Activated T-cell treated with anti-CD3 and anti-CD28 coated beads, Interleukin-2, amount 50 U/mL, for 24 hours (primary cell): ENCODE measurements at places on chromosomes 2 and 18.

- H3K36me3 ChIP-seq, result no peaks in the 10 kb centered on the region
- H3K27ac ChIP-seq, result no peak overlapping the region
- H3K27me3 ChIP-seq, result no peaks in the 10 kb centered on the region
- H3K4me3 ChIP-seq, result no peak overlapping the region
- no peaks in the 10 kb centered on the region for H3K4me1 ChIP-seq
- no peak for DNase-seq
Observed at GRCh38 chr2:231655488-231655887, 52.8 kb upstream of the PTMA start.

- no peaks in the 10 kb centered on the region for H3K27me3 ChIP-seq
- no peak overlapping the region for H3K4me3 ChIP-seq
- H3K27ac ChIP-seq, result no peak overlapping the region
- no peaks in the 10 kb centered on the region for H3K36me3 ChIP-seq
Observed at GRCh38 chr2:122263746-122264145, 508.3 kb downstream of the TSN start.

DNA sequence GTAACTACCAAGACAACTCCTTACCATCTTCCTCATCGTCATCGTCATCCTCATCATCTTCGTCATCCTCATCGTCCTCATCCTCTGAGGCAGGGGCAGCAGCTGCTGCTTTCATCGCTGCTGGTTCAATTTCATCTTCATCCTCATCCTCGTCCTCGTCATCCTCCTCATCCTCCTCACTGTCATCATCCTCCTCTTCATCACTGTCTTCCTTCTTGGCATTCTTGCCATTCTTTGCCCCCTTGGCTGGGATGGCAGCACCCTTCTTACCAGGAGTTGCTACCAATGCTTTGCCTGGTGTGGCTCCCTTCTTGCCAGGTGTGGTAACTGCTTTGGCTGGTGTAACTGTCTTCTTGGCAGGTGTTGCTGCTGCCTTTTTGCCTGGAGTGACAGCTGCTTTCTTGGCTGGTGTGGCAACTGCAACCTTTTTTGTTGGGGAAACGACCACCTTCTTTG is 2.7 kb downstream of the NCL start:
- DNase-seq, result no peak
- peak overlapping the region; percentile 95 for H3K4me3 ChIP-seq
- no peaks in the 10 kb centered on the region for H3K27me3 ChIP-seq

DNA sequence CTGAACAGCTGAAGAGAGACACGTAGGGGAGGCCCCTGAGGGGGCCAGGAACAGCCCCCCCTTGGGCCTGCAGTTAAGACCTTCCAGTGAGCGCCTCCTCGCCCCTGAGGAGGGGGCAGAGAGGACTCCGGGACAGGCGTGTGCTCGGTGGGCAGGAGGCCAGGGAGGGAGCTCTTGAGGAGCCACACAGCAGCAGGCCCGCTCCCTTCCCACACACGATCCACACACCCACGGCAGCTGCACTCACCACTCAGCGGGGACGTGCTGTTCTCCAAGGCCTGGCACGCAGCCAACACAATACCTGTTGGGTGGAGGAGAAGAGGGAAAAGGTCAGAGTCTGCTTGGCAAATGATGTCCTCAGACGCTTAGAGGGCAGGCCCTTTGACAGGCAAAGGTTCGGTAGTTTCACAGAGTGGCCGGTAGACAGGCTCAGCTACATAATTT is 39.0 kb downstream of the TGFA start:
- H3K36me3 ChIP-seq, result no peaks in the 10 kb centered on the region
- H3K27ac ChIP-seq, result no peak overlapping the region
- no peaks in the 10 kb centered on the region for H3K27me3 ChIP-seq
- no peak for DNase-seq
- H3K4me3 ChIP-seq, result no peak overlapping the region

- peaks cover 10% of the 10 kb centered on the region for H3K4me1 ChIP-seq
- H3K27ac ChIP-seq, result no peak overlapping the region
- no peaks in the 10 kb centered on the region for H3K36me3 ChIP-seq
- H3K27me3 ChIP-seq, result peaks cover 12% of the 10 kb centered on the region
- no peak overlapping the region for H3K4me3 ChIP-seq
Observed at GRCh38 chr18:49725809-49726674, 87.3 kb downstream of the ACAA2 start.

DNA sequence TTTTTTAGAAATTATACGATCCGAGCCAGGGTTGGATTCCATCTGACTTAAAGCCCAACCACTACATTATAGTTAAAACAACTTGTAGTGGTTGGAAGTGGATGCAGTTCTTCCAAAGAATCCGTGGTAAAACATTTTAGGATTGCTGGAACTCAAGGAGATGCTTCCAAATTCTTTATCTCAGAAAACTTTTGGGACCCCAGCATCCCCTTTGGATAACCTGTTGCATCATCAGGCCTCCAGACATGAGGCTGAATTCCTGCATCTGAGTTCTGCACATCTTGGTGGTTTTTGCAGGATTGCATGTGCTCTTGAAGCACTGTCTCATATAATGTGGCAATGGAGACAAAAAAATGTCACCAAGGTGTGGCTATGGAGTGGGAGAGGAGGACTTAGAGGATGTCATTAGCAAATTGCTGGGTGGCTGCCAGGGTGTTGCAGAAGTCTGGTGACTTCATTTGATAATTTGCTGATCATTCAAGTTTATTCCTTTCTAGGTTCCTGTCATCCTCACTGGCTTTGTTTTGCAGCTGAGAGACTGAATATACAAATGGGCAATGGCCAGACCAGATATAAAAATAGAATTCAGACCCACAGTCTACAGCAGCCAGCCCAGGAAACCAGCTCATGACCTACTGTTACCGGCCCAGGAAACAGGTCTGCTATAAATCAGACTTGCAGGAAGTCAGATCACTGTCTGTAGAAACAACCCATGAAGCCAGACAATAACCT is 207.7 kb downstream of the BCL2 start:
- no peak overlapping the region for H3K4me3 ChIP-seq
- peaks cover 19% of the 10 kb centered on the region for H3K4me1 ChIP-seq
- peaks cover 22% of the 10 kb centered on the region for H3K27me3 ChIP-seq
- no peak overlapping the region for H3K27ac ChIP-seq
- no peaks in the 10 kb centered on the region for H3K36me3 ChIP-seq

GRCh38 chr2:9097239-9097638 is 93.8 kb upstream of the MBOAT2 start:
- no peak overlapping the region for H3K4me3 ChIP-seq
- H3K27ac ChIP-seq, result no peak overlapping the region
- H3K4me1 ChIP-seq, result peaks cover 10% of the 10 kb centered on the region
- no peak for DNase-seq
- no peaks in the 10 kb centered on the region for H3K36me3 ChIP-seq

DNA sequence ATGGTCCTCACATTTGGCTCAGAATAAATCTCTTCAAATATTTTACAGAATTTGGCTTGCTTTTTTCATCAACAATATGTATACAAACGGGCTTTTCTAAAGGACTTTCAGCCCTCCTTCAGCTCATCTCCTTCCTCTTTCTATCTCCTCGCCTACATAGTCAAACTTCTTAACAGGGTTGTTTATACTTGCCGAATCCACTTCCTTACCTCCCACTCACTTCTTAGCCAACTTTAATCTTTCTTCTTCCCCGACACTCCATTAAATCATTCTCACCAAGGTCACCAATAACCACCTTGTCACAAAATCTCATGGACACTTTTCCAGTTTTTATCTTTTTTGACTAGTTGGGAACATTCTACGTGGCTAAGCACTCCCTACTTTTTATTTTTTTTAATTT is 325.2 kb downstream of the PLCL1 start:
- H3K4me1 ChIP-seq, result peaks cover 3% of the 10 kb centered on the region
- H3K36me3 ChIP-seq, result peaks cover 5% of the 10 kb centered on the region
- no peaks in the 10 kb centered on the region for H3K27me3 ChIP-seq
- DNase-seq, result no peak
- H3K27ac ChIP-seq, result no peak overlapping the region

- no peak for DNase-seq
- no peak overlapping the region for H3K27ac ChIP-seq
- H3K36me3 ChIP-seq, result no peaks in the 10 kb centered on the region
- no peak overlapping the region for H3K4me3 ChIP-seq
- no peaks in the 10 kb centered on the region for H3K4me1 ChIP-seq
Observed at GRCh38 chr18:27005589-27005988, 140.1 kb upstream of the AQP4 start.

DNA sequence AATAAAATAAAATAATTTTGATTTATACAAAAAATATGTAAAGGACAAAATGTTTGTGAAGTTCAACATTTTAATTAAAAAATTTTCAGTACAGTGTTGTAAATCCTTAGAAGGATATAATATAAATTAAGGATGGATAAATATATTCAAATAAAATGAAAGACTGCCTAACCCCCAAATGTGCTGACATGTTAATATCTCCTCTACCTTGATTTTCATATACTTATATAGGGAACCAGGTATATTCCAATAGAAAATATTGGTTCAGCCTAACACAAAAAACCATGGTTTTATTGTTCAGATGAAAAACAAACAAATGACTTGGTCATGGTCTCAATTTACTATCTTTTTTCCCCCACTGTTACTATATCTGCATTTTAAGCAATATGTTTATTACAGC is 7.3 kb downstream of the TMEM17 start:
- no peak for DNase-seq
- H3K4me1 ChIP-seq, result no peaks in the 10 kb centered on the region
- no peak overlapping the region for H3K4me3 ChIP-seq
- no peaks in the 10 kb centered on the region for H3K27me3 ChIP-seq
- H3K36me3 ChIP-seq, result no peaks in the 10 kb centered on the region

DNA sequence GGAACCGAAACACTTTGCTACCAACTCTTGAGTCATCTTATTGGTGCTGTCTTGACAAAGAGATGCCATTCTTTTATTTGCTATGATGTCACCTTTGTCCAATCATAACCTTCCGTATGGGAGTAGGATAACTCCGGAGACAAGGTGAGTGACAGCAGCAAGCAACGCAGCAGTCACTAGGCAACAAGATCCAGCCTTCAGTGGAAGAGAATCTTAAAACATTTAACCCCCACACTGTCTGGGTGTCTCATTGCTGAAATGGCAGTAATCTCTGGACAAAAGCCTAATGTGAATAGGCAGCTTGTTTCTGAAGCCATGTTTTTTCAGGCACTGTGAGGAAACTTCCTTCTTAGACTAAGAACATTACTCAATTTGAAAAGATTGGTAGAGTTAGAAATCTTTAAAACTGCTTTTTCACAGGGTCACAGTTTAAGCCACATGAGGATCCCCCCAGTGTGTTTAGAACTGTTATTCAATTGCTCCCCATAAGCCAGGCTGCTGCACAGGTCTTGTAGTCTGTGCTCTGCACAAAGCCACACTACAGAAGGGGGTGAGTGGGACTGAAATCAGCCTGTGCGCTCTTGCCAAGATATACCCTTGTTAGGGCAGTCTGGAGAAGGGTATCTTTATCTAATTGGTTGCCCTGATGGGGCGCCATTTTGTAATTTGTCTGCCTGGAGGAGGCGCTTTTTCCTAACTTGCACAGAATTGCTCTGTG is 131.5 kb upstream of the STON1 start:
- no peaks in the 10 kb centered on the region for H3K36me3 ChIP-seq
- no peak overlapping the region for H3K4me3 ChIP-seq
- H3K4me1 ChIP-seq, result peaks cover 10% of the 10 kb centered on the region
- DNase-seq, result no peak

GRCh38 chr2:216346781-216347180 is 25.5 kb downstream of the MARCHF4 start:
- no peaks in the 10 kb centered on the region for H3K27me3 ChIP-seq
- H3K4me1 ChIP-seq, result peaks cover 69% of the 10 kb centered on the region
- DNase-seq, result no peak
- no peaks in the 10 kb centered on the region for H3K36me3 ChIP-seq
- H3K27ac ChIP-seq, result peak overlapping the region; percentile 75

- peaks cover 2% of the 10 kb centered on the region for H3K27me3 ChIP-seq
- no peaks in the 10 kb centered on the region for H3K4me1 ChIP-seq
- DNase-seq, result no peak
- H3K27ac ChIP-seq, result no peak overlapping the region
- no peaks in the 10 kb centered on the region for H3K36me3 ChIP-seq
Observed at GRCh38 chr2:127174136-127174535, 46.0 kb downstream of the CYP27C1 start.

DNA sequence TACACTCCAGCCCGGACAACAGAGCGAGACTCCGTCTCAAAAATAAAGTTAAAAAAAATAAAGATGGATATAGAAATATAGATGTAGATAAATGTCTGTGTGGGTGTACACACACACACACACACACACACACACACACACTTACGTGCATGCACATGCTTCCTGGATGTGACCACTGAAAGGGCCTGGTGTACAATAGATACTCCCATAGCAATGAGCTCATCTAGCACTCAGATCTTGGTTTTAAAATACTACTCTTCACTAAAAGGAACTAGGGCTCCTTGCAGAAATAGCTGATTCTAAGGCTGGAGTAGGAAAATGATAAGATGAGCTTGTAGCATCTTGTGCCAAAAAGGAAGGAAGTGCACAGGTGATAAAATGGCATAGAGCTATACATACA is 39.1 kb downstream of the ROCK2 start:
- no peak for DNase-seq
- no peaks in the 10 kb centered on the region for H3K27me3 ChIP-seq
- no peak overlapping the region for H3K4me3 ChIP-seq
- peaks cover 19% of the 10 kb centered on the region for H3K4me1 ChIP-seq
- H3K27ac ChIP-seq, result no peak overlapping the region

DNA sequence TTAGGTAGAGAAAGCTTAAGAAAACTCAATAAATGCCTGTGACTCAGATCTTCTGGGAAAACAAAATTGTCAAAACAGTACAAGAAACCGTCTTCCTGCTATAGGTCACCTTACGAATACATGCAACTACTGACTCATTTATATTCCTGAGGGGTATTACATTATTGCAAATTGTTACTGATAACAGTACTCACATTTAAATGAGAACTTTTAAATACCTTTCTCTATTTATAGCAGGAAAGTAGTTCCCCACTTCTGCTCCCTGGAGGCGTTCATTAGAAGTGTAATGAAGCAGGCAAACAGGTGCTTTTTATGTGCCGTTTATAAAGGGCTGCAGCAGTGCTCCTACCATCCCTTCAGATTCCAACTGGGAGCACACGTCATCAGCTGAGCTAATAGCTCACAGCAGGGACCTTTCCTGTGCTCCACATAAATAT is 65.1 kb upstream of the RPRM start:
- no peaks in the 10 kb centered on the region for H3K27me3 ChIP-seq
- H3K36me3 ChIP-seq, result no peaks in the 10 kb centered on the region
- H3K4me3 ChIP-seq, result no peak overlapping the region
- peaks cover 7% of the 10 kb centered on the region for H3K4me1 ChIP-seq
- no peak overlapping the region for H3K27ac ChIP-seq

GRCh38 chr2:185074156-185074555 is 475.8 kb downstream of the ZNF804A start:
- H3K36me3 ChIP-seq, result no peaks in the 10 kb centered on the region
- no peak overlapping the region for H3K27ac ChIP-seq
- no peak for DNase-seq

DNA sequence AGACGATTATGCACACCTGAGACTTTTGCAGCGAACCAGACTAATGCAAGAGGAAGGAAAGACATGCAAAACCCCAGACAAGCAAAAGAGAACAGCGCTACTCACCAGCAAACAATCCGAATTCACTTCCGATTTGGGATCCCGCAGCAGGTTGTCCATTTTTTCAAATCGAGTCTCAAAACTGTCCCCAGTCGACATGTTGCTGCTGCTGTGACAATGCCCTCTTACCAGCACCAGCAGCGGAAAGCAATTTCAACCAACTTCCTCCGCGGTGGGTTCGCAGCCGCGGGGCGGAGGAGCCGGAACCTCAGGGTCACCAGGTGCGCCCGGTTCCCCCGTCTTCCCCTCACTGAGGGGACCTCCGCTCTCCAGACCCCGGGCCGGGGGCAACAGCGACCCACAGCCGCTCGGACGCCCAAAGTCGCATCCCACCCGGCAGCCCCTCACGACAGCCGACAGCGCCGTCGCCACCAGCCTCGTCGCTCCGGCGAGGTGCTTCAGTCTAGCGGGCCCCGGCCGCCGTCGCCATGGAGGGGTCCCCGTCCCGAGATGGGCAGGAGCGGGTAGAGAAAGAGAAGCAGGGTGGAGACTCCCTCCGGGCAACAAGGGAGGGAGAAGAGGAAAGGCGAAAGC is 784 bp downstream of the ROCK1 start:
- peak; percentile 77 for DNase-seq
- H3K27ac ChIP-seq, result peak overlapping the region; percentile 96
- H3K27me3 ChIP-seq, result no peaks in the 10 kb centered on the region
